GM23338 (cell line): ENCODE measurements at places on chromosomes 5 and 9.

- DNase-seq = no peak
Observed at GRCh38 chr5:61186634-61187033, 24.4 kb upstream of the SMIM15 start.

DNA sequence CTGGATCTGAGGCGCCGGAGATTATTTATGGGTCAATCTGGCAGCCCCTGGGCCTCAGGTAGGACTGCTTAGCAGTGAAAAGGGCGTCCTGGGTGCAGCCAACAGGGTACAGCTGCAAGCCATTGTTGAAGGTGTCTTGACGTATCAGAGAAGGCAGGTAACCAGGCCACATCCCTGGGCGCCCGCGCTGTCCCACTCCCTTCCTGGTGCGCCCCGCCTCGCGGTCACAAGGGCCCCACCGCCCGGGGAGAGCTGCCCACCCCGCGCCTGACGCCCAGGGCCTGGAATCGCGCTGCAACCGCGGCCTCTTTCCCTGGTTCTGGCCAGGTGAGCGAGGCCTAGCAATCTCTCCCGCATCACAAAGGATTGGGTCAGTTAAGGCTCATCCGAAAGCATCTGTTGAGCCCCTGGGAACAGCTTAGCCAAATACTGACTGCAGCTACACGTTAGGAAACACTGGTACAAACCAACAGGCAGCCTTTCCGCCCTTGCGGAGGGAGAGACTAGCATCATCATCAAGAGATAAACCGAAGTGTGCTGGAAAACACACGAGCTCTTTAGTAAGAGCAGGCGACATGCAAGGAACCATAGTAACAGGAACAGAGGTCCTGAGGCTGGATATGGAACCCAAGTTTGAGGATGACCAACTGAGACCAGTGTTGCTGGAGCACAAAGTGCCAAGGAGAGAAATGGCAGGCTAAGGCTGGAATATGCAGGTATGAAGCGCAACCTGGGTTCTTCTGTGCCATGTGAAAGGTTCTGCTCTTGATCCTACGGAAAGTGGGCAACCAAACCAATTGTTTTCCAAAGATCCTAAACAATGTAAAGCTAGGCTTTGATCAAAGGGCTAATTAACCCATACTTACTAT is 3.6 kb downstream of the RPS23 start:
- DNase-seq = peak; percentile 90

- DNase-seq = no peak
Observed at GRCh38 chr9:84702471-84702870, 32.9 kb downstream of the NTRK2 start.

DNA sequence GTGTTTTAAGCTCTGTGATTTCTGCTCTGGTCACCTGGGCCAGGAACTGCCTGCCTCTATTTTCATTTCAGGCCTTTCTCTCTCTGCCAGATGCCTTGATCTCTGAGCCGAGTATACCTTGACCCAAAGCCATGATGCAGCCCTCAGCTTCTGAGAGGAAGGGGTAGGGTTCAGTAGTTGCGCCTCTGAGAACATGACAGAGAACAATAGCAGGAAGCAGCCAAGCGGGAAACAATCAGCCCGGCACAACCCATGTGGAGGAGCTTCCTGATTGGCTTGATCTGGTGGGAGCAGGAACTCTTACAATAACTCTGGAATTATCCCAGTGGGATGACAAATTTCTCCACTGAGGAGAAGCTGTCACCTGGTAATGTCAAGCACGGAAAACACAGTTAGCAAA is 127.4 kb downstream of the PALM2AKAP2 start:
- DNase-seq = no peak

- peak; percentile 10 for DNase-seq
Observed at GRCh38 chr9:115672477-115673316, 480.9 kb upstream of the PAPPA start.

- peak; percentile 18 for DNase-seq
Observed at GRCh38 chr9:96667363-96667728, 12.2 kb upstream of the PRXL2C start.

DNA sequence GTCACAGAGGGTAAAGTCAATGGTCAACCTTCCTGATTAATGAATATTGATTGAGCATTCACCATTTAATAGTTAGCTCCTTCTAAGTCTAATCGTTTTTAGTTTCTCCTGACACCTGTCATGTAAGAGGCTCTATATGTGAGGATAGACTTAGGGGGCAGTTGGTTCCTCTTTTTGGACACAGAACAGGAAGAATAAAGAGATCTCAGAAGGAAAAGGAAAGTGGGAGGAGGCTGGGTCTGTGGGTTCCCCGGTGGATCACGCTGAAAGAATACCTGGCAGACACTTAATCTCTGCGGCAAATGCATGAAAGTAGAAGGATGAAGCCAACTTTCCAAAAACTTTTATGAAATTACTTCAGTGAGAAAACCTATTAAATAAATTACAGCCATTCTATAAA is 98.4 kb downstream of the PDE4D start:
- DNase-seq = no peak

GRCh38 chr5:137751869-137752491 is 2.2 kb downstream of the HNRNPA0 start:
- peak; percentile 79 for DNase-seq

DNA sequence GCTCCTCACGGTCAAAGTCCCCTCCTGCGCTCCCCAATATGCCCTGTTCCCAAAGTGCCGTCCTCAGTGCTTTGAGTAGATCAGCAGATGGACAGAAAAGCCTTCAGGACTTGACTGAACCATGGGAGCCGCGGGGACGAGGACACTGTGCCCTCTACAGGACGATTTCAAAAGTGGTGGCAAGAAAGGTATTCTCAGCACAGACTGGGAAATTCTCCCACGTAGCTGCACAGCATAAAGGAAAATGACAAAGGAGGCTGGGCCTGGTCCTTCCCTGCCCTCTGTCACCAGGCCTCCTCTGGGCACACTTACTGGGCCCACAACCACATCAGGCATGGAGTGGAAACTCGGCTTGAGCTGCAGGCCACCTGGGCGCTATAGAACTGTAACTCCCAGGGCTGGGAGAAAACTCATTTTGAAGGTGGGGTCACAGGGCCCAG is 16.7 kb upstream of the MTMR12 start:
- peak; percentile 89 for DNase-seq

DNA sequence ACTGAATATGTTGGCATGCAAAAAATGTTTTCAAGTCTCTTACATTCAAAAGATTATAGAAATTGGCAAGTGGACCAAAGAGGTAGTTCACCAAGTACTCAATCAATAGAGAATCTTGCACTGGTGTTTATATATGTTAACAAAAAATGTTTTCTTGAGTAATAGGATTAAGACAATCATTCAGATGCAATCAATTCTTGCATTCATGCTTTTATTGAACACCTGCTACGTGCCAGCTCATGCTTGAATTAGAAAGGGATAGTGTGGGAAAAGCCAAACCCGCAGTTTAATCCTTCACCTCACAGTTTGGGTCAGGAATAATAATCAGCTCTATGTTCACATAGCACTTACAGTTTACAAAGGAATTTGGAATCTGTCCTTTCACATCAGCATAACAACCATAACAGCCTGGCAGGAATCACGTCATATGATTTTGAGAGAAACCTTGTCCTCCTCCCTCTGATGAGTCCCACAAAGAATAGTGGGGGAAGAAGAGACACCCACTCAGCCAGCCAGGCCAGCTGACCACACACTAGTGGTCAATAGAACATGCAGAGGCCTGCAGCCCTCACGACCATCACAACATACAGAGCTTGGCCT is 36.8 kb upstream of the FRRS1L start:
- no peak for DNase-seq

- no peak for DNase-seq
Observed at GRCh38 chr9:74960561-74960960, 7.8 kb upstream of the C9orf40 start.

DNA sequence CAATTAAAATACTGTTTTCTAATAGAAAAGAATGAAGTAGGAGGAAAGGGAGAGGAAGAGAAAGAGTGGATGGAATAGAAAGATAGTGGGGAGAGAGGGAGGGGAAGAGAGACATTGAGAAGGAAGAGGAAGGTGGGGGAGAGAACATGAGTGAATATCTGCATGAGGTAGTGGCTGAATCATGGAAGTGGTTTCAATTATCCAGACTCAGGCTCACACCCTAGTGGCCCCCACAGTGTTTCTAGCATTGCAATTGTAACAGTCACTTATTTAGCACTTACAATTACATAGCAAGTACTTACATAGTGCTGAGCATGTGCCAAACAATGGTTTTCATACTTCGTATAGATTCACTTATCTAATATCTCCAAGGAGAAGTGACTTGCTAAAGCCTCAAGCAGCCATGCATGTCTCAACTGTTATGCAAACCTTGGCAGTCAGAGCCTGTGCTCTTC is 72.7 kb downstream of the CAST start:
- DNase-seq = peak; percentile 21

GRCh38 chr9:129139233-129139992 is 28.2 kb downstream of the PTPA start:
- peak; percentile 92 for DNase-seq

GRCh38 chr5:132016721-132017250 is 5.3 kb upstream of the ACSL6 start:
- no peak for DNase-seq

DNA sequence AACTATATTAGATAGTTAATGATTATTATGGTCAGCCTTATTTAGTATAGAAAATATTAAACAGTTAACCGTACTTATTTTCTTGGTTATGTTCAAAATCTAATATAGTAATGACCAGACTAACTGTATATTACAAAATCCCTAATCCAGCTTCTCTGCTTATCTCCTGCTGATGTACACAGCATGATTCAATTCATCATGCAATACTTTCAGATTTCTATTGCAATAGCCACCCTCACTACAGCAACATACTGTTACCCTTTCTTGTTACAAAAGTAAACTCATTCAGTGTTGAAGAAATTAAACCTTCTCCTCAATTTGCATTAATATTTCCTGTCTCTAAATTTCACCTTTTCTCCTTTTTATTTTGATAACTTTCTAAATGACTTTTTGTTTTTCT is 1375.0 kb upstream of the NUDT12 start:
- no peak for DNase-seq

DNA sequence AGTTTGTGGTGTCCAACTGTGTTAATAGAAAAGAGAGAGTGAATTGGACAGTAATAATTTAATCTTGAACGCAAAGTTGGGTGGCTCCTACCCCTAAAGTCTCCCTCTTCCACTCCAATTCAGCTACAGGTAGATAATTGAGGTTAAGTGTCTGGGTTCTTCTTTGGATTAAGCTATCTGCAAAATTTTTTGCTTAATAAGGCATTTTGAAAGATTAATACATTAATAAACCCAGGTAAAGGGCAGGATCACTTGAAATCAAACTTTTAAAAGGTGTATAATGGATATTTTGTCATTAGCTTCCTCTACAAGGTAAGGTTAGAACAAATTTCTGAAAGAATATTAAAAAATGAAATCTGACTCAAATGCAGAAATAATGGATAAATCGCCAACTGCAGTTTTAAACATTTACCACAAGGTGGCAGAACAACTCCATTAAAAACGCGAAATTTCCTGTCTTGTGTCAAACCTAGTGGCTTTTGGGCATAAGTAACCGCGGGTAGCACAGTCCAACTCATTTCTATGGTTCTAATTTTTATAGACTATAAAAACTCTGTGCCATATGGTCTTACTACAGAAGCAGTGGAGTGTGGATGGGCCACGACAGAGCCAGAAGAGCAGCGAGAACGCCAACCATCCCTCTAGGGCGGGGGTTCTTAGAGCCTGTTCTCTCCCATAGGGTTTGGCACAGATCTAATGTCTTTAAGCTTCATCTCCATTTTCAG is 276.5 kb downstream of the ARHGEF28 start:
- peak; percentile 67 for DNase-seq

DNA sequence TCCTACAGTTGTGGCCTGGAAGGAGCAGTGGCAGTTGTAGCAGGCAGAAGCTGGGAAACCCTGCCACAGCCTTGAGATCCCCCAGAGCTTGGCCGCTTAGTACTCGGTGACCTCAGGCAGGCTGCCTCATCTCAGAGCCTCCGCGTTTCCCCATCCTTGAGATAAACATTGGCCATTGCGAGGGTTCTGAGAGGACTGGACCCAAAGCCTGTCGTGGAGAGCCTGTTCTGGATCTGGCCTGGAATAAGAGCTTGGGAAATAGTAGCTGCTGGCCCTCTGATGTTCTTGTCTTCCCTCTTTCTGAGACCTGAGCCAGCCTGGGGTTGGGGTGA is 1.3 kb downstream of the MIGA2 start:
- DNase-seq = no peak

DNA sequence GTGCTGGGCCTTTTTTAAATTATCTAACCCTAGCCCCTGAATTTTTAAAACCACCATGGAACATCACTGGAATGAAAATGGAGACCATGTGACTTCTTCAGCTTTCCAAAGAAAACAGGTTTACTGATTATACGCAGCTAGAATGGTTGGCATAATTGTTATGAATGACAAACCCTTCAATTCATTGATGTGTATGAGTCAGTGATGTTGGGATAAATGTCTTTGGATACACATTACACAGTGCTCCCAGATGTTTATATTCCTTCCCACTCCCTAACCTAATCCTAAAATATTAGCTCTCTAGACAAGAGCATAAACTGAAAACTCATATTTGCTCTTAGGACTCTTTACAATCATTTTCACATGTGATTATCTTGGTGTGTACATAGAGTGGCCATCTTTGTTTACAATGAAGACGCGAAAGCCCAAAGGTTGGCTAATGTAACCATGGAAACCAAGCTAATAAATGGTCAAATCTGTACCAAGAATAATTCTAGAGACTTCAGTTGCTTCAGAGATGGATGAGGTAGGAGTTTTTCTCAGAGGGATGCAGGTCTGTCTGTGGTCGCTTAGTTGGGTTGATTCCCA is 131.2 kb upstream of the HMHB1 start:
- DNase-seq = no peak

- no peak for DNase-seq
Observed at GRCh38 chr9:105725370-105725769, 31.0 kb downstream of the TMEM38B start.

DNA sequence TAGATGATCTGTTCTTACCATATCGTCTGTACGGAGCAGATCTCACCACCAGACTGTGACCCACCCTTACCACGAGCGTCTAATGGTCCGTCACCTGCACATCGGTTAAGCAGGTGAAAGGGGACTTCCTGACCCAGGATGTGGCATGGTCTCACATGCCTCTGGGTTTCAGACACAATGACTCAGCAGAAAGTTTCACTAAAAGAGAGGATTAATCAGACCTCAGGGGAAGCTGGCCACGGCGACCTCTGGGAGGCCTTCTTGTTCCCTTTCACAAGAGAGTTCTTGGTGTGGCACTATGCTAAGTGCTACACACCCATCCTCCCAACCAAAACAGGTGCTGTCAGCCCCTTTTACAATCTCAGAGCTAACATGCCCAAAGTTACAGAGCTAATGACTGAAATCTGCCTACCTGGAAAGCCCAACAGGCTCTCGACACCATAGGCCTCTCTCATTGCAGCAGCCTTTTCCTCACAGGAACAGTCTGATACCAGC is 41.6 kb downstream of the ADAMTS12 start:
- peak; percentile 48 for DNase-seq

GRCh38 chr5:978693-979092 is 29.9 kb upstream of the NKD2 start:
- DNase-seq = no peak

- DNase-seq = no peak
Observed at GRCh38 chr5:122561209-122561608, 213.7 kb upstream of the SNX2 start.

DNA sequence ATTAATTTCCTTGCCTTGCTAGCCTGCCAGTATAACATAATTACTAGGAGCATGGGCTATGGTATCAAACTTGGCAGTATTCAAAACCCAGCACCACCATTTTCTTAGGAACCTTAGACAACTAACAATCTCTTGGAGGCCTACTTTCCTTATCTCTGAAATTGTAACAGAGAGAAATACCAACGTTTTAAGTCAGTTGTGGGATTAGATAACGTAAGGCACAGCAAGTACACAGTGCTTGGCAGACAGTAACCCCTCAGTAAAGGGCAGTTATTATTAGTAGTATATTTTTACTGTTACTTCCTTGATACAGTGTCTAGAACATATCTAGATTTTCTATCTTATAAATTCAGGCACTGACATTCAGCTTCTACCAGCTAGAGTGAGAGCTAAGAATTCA is 309.6 kb downstream of the ACTL7B start:
- DNase-seq = no peak
